ENCODE measurements at places on chromosomes 6 and 20. TPM values are rescaled to one million over a fixed set of nuclear protein-coding genes. Genes with fewer than 3 reads are reported as not detected.

DNA sequence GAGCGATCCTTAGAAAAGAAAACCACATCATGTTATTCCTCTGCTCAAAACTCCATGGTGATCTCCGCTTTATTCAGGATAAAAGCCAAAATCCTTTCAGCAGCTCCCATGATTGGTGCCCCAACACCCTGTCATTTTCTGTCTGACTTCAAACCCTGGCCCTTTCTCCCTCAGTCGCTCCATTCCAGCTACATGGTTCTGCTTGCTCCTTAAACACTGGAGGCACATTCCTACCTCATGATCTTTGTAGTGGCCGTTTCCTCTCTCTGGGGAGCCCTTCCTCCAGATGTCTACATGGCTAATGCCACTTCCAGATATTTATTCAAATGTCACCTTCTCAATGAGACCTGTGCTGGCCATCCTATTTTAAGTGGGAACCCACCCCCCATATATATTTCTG is 100.8 kb downstream of the CAP2 start:
- no peak for DNase-seq

DNA sequence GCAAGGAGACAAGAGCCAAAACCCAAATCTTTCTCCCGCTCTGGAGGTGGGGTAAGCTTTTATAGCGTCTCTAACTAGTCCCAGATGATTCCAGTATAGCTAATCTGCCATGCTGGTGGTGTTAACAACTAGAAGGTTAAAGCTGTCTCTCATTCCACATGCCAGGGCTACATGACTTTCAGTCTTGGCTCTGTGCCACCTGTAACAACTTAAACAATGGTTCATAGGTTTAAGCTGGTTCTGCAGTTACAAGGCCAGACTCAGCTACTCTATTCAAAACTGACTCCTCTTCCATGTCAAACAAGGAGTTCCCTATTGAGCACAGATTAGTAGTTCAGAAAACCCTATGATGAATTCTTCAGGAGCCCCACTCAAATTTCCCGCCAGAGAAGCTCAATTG is 128.9 kb downstream of the ELOVL4 start:
- no peak for DNase-seq

DNA sequence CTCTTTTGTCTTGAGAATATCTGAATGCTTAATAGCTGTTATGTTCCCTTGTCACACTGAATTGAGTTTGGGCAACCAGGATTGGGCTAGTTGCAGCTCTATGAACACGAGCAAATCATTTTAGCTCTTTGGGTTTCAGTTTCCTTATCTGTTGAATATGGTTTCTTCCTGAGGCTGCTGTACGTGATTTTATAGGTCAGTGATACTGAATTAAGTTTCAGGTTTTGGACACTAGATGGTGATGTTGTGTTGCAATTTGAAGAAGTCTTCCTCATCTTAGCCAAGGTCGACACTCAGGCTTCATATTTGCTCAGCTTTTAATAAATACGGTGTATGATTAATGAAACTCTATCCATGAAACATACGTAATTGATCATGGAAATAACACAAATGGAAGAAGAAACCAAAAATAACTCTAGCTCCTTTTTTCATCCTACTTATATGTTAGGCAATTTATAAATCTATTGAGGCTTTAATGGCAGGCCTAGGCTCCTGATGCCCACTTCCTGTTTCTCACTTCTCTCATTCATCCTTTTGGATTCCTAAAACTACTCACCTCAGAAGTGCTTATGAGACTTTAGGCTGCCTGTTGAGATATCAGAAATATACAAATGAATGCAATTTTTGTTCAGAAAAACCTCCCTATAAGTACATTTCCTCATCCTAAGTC is 354.1 kb upstream of the MAP3K7 start:
- peak; percentile 23 for DNase-seq

The DZANK1 gene
- 5.8 TPM for polyA plus RNA-seq

- DNase-seq, result no peak
These were observed 86.2 kb downstream of the LAMP5 start for GRCh38 chr20:9600562-9600961.

DNA sequence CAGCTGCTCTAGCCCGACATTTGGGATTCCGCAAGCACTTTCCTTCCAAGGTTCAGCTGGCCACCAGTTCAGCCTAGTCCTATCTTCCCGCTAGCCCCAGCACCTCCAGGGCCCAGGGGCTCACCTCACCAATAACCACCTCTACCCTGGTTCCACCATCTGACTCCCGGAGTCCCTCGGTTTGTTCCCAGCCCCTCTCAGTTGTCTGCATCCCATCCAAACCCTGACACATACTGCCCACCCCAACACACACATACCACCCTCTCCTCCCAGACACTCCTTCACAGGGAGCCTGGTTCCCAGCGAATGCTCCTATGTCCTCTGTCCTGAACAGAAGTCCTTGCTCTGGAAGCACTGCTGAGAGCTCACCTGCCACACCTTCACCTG is 418 bp downstream of the TNXB start:
- DNase-seq, result no peak

GRCh38 chr6:93418408-93419303 is 703 bp downstream of the EPHA7 start:
- peak; percentile 48 for DNase-seq

DNA sequence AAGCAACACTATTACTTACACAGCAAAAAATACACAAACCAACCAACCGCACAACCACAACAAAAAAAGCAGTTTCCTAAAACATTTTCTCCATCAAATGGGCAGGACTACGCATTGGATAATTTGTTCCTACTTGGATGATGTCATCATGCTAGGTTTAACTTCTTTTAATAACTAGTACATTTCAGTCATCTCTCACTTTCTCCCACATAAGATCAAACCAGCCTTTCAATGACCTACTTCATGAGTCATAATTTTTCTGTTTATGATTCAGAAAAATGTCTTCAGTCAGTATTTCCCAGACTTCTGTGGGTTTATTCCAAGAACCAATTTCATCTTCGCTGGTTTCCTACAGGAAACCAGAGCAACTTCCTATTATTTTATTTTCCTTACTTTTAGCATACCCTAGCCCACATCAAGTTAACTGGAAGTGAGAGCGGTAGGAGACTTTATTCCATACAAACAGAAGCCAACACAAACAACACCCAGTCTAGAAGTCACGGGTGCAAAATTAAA is 134.2 kb downstream of the GMDS start:
- DNase-seq, result no peak

DNA sequence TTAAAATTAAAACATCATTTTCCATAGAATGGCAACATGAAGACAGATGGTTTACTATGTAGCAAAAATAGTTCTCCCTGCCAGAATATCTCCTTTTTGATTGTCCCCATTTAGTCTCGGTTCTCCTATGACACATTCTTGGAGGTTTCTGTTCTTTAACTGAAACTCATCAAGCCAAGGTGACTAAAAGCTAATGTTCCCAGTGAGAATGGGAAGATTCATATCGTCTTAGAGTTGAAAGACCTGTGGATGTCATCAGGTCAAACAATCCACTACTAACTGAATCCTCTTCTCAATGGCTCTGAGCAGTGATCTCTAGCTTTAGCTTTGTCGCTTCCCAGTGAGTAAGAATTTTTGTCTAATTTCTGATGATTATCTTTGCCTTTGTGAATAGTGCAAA is 1.3 kb upstream of the DOK5 start:
- DNase-seq, result no peak

The CSNK2B gene
- polyA plus RNA-seq, result 227 TPM

DNA sequence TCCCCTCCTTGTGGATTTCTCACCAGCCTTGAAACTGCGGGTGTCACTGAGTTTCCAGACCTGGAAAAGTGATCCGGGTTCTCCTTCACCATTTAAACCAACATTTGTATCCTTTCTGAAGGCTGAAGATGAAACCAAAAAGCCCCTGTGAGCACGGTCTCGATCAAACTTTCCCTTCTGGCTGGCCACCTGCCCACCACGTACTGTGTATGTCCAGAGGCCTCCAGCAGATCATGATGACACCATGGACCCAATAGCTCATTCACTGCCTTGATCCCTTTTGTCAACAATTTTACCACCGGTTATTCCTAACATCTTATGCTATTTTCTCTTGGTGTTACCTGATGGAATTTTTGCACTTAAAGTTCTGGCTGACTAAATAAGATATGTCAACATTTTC is 15.6 kb downstream of the ULBP1 start:
- no peak for DNase-seq

All from renal pelvis (tissue), 12 donors.